ENCODE measurements at places on chromosomes 2 and 18.
A peak's percentile ranks its signal among the peaks of the same experiment; 100 is the strongest.

DNA sequence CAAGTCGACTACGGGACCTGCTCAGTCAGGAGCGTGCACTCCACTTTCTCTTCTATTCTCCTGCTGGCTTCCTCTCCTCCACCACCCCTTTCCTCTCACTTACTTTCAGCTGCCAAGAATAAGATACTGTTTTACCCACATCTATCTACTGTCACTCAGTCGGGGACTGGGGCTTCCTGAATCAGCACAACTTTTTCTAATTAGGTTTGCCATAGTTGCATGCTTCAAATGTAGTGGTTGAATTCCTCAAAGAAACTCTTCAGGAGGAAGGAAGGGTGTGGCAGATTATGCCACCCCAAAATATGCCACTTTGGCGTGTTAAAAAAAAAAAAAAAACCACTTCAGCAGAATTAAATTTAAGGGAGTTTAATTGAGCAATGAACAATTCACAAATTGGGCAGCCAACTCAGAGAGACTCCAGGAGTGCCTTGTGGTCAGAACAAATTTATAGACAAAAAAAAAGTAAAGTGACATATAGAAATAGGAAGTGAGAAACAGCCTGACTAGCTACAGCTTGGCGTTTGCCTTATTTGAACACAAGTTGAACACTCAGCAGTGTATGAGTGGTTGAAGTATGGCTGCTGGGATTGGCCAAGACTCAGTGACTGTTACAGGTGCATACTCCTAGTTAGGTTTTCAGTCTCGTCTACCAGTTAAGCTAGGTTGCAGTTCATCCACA lies 32.5 kb upstream of the RMDN2 start:
- no peak for DNase-seq

GRCh38 chr2:163693484-163693883 lies 42.3 kb downstream of the FIGN start:
- DNase-seq, result no peak

GRCh38 chr2:105179469-105180372 lies 61.8 kb upstream of the GPR45 start:
- peak; percentile 8 for DNase-seq

DNA sequence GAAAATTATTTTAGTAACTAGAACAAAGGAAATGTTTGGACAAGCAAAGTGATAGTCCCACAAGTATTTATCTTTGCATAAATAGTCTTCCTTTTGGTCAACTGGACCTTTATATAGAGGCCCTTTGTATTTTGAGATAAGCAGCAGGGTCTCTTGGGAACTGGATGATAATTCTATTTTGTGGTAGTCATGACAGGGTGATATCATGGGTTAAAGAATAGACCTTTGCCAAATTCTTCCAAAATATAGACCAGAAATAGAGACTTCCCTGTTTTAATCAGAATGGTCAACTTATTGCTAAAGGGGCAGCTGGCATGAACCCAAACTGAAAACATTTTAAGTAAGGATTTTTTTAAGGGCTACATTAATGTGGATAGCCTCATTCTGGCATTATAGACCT lies 10.5 kb downstream of the PLEK start:
- no peak for DNase-seq

DNA sequence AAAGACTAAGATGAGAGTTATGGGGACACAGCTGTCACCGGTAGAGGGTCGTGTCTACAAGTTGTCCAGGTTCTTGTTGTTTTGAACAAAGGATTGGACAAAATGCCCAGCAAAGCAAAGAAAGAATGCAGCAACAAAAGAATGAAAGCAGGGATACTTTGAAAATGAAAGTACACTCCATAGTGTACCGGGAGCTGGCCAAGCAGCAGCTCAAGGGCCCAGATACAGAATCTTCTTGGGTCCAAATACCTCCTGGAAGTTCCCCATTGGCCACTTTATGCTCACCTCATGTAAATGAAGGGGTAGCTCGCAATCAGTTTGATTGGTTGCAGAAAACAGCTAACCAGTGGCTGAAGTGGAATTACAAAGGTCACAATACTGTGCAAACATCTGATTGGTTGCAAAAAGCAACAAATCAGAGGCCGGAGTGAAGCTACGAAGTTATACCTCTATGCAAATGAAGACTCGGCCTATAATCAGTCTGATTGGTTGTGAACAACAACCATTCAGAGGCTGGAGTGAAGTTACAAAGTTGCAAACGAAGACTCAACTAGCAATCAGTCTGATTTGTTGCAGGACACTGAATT lies 474.9 kb upstream of the TMEFF2 start:
- DNase-seq, result no peak

DNA sequence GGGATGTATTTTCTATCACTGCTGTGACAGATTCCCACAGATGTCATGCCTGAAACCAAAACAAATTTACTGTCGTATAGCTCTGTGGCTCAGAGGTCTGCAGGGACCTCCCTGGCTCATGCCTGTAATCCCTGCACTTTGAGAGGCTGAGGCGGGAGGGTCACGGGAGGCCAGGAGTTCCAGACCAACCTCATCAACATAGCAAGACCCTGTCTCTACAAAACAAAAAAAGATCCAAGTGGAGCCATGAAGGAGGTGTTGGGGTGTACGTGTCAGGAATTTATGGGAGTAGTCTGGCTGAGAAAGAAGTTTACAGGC lies 51.0 kb upstream of the FAHD2A start:
- no peak for DNase-seq

DNA sequence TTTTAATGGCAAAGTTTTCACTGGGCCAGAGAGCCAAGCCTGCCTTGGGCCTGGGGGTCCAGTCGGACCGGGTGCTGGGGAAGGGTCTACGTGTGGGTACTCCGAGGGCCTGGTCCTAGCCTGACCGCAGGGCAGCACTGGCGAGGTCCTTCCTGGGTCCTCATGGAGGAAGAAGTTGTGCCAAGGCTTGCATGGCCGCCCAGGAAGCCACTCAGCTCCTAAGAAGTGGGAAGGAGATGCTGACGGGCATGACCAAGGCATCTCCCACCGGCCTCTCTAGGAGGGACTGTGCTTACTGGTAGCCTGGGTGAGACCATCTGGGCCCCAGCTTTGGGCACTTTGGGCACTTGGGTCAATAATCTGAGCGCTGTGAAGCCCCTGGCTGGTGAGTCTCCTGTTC lies 22.6 kb downstream of the CIB4 start:
- DNase-seq, result no peak

DNA sequence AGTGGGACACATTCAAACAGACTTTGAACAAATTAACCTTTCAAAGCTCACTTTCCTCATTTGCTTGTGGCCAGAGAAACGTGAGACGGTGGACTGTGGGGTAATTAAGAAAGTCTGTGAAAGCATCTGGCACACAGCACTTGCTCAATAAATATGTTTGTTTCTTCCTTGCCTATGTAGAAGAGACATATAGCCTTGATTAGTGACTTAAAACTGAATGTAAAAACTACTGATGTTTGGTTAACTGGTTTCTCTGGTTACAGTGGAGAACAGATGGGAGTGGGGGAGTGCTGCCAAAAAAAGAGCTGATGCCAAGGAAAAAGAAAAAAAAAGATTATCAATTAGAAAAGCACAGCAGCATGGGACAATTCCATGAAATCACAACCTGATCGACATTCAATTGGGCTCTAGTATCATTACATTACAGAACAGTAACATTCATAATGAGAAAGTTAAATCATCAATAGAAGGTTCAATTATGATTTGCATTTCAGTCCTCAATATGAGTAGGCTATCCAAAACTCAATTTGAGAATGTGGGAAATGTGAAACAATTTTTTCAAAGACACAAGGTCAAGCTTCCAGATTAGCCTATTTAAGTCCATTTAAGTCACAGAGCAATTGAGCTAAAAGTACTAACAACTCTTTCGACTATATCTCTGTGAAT lies 14.7 kb downstream of the CUL3 start:
- DNase-seq, result peak; percentile 43
